C1 segment of cervical spinal cord (tissue), 14 donors: ENCODE measurements at places on chromosomes 2 and 18.

GRCh38 chr18:35464831-35465279, 32.9 kb downstream of the INO80C start:
- no peak for DNase-seq

DNA sequence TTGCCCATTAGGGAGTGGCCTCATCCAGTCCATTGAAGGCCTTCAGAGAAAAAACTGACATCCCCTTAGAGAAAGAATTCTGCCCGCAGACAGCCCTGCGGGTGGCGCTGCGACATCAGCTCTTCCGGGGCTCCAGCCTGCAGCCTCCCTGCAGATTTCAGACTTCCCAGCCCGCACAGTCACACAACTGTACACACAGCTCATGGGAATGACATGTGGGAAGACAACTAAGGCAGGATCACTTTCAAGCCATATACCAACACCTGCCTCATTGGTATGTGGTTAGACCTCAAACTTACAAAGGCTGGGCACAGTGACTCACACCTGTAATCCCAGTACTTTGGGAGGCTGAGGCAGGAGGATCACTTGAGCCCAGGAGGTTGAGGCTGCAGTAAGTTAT, 24.8 kb upstream of the TUBB6 start:
- DNase-seq: no peak

DNA sequence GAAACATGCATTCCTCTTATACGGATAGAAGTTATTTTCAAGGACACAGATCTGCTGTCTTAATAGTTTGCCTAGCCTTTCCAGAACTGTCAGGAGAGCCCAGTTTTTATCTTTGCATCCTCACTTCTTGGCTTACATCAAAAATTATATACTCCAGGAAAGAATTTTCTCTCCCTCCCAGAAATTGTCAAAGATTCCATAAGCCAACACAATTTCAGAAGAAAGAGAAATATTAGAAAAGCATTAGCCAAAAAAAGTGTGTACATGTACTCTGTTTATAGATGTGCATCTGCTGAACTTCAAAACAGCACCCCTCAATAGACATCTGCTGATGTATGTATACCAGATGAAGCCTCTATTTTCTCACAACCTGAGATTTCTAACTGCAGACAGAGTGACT, 210.4 kb downstream of the METTL4 start:
- DNase-seq: no peak

DNA sequence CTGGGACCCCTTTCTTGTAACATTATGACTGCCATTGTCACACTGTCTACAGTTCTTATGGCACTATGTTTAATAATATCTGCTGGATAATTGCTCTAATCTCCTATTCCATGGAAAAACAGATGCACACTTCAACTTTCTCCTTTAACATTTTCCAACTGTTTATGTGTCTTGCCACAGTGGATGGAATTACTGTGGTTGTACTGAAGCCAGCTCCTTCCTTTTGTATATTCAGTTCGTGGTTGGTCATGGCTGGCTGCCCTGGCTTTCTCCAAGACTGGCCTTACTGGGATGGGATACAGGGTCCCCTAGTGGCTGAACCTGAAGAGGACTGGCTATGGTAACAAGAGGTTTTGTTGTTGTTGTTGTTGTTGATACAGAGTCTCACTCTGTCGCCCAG, 113.9 kb downstream of the SS18 start:
- no peak for DNase-seq

GRCh38 chr2:181955010-181955409, 30.6 kb upstream of the PPP1R1C start:
- no peak for DNase-seq

GRCh38 chr2:67465623-67466022, 68.5 kb downstream of the ETAA1 start:
- no peak for DNase-seq

- no peak for DNase-seq
Observed at GRCh38 chr2:168459256-168459655, 3.2 kb downstream of the CERS6 start.

DNA sequence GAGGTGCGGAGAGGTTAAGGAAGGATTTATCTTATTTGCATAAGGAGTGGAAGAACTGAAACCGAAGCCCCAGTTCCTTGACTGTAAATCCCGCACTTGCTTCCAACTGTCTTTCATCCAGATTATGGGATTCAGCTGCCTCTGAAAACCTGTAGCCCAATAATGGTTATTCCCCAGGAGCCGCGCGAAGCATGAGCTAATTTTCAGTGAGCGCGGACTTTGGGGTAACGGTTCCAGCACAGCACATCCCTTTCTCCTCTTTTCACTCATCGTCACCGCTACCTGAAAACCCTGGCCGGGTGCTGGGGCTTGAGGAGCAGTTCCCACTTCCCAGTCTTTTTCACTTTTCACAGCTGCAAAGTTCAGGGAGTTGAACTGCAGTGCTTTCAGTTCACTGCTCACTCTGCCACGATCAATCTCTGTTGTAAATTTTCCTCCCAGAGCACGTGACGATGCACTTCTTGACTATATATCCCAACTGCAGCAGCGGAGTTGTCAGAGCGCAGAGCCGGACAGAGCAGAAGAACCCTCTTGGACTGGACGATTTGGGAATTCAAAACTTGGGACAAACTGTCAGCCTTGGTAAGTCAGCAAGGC, at the start of gene KCNE4:
KCNE4 (plus strand) TSS at position 498 of the 597 bp plus-strand sequence. CDS start 641 bp downstream, outside the sequence.
- no peak for DNase-seq

GRCh38 chr2:231521443-231521842, 8.8 kb downstream of the NMUR1 start:
- no peak for DNase-seq

DNA sequence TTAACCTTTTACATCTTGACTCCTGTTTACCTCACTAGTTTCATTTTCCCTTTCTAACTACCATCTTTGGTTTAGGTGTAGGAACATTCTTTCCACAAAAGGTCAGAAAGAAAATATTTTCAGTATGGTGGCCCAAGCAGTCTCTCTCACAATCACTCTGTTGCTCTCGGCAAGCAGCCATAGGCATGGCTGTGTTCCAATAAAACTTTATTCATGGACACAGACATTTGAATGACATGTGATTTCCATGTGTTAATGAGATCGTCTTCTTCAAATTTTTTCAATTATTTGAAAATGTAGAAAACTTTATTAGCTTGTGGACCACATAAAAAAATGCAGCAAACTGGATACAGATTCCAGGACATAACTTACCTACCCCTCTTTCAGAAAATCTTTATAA, 109.7 kb upstream of the CNTNAP5 start:
- DNase-seq: no peak

DNA sequence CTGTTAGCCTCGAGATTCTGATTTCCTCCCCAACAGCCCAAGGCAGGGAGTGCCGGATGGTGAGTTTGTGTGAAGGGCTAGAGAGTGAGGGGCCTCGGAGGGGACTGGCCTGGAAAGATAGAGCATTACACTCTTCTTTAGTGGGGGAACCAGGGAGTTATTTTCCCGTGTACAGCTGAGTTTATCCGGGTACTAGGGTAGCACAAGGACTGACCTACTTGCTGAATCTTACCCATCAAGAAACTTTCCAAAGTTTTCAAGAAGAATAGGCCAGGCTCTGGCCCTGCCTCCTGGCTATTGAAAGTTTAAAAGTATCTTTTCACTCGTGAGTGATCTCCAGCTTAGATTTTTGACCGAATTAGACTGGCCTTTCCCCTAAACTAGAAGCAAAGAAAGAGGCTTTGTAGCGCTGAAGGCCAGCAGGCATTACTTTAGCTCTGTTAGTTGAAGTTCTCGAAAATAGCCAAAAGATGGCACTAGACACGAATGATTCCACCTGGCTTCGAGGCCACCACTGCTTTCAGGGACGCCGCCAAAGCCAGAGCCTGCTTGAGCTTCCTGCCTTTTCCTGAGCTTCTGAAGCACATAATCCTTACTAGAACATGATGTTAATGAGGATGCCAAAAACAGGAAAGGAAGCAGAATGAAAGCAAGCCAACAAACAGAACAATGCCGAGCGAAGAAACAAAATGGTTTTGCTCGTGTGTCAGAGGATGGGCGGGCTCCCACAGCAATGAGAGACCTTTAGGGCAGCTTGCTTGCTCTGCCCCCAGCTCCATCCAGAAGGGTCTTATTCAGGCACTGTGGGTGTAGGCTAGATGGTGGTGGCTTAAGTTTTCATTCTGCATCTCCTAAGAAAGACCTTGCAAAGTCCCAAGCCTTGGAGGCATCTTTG, 55.8 kb downstream of the TSN start:
- DNase-seq: no peak

DNA sequence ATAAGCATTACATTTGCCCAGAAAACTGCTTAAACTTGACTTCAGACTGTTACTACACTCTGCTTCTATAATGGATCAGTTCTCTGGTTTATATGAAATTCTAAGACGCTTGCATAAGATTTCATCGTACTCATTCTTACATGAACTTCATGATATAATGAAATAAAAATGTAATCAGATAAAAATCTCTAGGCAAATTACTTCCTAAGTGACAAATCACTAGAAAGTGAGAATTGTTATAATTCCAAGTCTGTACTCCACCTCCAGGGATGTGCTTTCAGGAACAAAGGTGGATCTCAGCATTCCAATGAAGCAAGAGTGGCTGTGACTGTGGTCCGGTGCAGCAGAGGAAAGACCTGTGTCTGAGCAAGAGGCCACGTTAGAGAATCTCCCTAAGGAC, 226.2 kb downstream of the PIEZO2 start:
- no peak for DNase-seq

DNA sequence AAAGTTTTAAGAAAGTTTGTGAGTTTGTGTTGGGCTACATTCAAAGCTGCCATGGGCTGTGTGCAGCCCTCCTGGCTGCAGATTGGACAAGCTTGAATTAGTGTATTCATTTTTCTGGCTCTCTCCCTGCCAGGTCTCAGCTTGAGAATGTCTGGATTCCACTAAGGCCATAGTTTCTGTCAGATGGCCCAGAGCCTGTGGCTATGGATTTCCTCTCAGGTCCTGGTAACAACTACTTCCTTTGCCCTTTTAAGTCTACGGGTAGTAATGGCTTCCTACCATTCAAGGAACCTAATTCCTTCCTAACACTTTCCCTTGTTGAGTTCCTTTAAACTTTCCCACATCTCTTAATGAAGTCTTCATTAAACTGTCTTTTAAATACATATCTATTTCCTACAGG, 24.3 kb upstream of the PSMD14 start:
- no peak for DNase-seq

DNA sequence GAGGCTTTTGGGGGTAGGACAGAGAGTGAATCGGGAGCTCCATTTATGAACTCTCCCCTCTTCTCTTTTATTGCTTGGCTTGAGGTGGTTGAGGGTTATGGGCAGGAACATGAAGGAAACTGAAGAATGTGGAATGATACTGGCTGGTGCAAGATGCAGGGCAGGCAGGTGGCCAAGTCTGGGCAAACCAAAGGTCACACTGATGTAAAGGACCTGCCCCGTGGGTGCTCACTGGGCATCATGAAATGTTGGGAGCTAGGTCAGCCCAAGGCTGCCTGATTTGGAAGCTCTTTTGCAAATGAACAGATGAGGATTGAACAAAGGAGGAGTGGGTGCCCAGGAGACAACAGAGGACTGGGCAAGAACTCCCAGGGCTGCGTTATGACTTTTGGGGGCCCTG, 328.9 kb downstream of the CLIP4 start:
- DNase-seq: no peak

DNA sequence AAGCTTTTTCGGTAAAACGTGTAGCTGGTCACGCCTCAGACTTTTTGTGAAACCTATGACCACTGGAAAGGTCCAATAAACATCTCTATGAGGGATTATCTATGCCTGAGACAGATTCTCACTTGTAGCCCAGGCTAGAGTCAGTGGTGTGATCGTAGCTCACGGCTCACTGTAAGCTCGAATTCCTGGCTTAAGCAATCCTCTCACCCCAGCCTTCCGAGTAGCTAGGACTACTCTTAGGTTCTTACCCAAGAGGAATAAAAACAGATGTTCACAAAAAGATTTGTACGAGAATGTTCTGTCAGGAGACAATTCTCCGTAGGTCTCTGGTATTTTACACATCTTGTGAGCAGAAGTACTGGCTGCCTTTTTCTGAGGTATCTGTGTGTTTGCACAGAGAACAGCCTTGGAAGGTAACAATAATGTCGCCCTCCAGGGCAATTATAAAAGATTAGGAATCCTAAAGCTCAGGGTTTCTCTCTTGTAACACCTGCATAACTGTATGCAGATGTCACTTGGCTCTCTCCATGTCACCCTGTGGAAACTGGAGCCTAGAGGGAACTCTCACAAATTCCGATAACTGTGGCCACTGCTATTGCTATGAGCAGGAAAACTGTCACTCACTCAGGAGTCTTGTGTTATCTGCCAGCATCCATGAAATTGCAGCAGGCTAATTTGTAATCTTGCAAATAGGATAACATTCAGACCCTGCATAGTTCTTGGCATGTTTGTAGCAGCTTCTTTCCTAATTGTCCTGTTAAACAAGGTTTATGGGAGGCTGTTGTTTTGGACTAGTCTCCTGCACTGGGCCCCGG, 25.5 kb upstream of the RALBP1 start:
- DNase-seq: no peak

GRCh38 chr2:15630121-15630977, 38.7 kb downstream of the DDX1 start:
- DNase-seq: no peak

DNA sequence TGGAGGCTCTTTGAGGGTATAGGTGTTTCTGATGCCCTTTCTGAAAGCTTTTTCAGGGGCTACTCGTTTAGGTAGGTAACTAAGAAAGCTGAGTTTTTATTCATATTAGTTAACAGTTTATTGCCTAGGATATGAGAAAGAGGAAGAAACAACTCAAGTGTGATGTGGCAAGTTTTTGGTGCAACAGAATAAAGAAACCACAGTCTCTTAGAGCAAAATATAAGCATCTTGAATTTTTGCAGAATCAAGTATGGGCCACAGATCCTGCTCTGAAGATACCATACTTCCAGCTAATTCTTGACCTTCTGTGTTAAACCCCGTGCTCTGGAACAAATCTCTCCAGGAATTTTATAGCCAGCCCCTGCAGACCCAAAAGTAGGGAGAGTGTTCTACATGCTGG, 147.7 kb upstream of the SLC1A4 start:
- no peak for DNase-seq

DNA sequence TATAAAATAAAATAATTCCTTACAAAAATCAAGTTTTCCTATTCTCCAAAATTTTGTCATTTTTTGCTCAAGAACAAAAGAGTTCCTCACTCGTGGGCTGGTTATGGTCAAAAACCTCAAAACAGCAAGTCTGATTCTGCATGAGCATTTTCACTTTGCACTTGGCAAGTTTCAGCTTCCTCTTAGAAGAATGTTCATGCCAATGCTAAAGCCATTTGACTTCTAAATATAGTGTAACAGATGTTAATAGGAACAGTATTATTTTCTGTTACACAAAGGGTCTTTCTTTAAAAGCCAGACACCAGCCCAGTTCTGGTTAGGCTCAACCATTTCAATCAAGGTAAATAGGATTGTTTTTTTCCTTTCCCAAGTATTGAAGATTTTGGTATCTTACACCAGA, 261.3 kb upstream of the CCDC68 start:
- no peak for DNase-seq

DNA sequence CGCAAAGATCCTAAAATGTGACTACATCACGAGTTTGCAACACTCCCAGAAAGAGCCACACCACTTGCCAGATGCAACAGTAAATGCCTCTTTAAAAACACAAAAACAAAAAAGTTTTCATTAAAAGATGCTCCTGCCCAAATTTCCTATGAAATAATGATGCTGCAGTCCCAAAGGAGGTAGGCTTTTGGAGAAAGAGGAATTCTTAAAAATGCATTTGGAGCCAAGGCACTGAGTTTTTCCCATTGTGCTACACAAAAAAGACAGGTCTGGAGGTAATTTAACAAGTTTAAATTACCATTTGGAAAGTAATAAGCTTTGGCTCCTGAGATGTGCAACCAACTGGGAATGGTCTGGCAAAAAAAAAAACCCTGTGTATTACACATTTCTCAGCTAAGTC, 145.0 kb downstream of the PID1 start:
- no peak for DNase-seq

- DNase-seq: no peak
Observed at GRCh38 chr2:5782103-5782502, 89.9 kb downstream of the SOX11 start.
